ENCODE measurements at places on chromosomes 3 and 15.
A peak's percentile ranks its signal among the peaks of the same experiment; 100 is the strongest.

DNA sequence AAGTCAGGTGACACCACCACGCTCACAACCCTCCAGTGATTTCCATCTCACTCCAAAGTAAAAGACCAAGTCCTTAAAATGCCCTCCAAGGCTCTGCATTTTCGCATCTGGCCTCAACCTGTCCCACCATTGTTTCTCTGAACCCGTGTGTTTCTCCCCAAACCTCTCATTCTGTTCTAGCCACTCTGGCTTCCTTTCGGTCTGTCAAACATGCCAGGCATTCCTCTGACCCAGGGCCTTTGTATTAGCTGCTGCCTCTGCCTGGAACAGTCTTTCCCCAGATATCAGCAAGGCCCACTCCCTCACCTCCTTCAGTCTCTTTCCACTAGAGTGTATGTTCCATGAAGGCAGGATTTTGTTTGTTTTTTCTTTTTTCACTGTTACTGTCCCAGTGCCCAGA is 16.0 kb downstream of the MAP2K5 start:
- no peak for DNase-seq

DNA sequence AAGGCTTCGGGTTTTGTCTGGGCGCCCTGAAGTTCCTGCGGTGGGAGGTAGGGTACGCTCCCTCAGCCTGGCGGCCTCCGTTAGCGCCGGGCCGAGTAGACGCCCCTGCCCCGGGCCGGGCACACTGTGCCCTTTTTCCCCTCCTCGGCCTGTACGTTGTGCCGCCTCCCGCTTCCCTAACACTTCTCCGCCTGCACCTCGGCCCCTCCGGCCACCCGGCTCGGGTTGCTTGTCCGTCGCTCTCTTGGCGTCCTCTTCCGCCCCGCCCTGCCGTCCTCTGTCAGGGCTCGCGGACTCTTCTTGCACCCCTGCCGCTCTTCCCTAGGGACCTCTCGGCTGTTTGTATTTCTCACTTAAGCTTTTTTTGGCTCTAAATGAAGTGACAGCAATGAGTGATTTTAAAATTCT is 384 bp downstream of the KNL1 start:
- no peak for DNase-seq

- DNase-seq = no peak
Observed at GRCh38 chr3:4956738-4957137, 22.5 kb upstream of the BHLHE40 start.

- no peak for DNase-seq
Observed at GRCh38 chr3:194177141-194177540, 41.2 kb downstream of the HES1 start.

- DNase-seq = peak; percentile 27
Observed at GRCh38 chr3:158679547-158680000, 7.1 kb upstream of the LXN start.

- DNase-seq = no peak
Observed at GRCh38 chr3:56987238-56987895, 73.1 kb upstream of the SPATA12 start.

DNA sequence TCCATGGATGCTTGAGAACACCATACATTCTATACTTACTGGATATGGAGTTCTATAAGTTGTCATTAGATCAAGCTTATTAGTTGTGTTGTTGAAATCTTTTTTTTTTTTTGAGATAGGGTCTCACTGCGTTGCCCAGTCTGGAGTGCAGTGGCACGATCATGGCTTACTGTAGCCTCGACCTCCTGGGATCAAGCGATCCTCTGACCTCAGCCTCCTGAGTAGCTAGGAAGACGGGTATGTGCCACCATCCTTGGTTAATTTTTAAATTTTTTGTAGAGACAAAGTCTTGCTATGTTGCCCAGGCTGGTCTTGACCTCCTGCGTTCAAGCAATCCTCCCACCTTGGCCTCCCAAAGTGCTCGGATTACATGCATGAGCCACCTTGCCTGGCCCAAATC is 12.5 kb upstream of the NCBP2 start:
- DNase-seq = no peak

DNA sequence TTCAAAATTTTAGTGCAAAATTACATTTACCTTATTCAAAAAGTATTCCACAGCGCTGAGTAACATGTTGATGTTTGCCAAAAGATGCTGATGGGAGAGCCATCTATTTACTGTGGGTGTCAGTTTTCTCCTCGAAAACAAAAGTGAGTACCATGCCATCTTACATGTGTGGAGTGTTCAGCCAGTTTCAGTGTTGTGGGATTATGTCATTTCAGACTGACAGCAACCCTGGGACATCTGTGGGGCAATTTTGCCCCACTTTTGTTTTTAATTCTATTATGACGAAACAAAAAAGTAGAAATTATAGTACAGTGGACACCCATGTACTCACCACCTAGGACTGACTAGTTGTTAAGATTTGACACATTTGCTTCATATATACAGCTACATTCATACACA is 19.6 kb downstream of the SLCO3A1 start:
- no peak for DNase-seq

DNA sequence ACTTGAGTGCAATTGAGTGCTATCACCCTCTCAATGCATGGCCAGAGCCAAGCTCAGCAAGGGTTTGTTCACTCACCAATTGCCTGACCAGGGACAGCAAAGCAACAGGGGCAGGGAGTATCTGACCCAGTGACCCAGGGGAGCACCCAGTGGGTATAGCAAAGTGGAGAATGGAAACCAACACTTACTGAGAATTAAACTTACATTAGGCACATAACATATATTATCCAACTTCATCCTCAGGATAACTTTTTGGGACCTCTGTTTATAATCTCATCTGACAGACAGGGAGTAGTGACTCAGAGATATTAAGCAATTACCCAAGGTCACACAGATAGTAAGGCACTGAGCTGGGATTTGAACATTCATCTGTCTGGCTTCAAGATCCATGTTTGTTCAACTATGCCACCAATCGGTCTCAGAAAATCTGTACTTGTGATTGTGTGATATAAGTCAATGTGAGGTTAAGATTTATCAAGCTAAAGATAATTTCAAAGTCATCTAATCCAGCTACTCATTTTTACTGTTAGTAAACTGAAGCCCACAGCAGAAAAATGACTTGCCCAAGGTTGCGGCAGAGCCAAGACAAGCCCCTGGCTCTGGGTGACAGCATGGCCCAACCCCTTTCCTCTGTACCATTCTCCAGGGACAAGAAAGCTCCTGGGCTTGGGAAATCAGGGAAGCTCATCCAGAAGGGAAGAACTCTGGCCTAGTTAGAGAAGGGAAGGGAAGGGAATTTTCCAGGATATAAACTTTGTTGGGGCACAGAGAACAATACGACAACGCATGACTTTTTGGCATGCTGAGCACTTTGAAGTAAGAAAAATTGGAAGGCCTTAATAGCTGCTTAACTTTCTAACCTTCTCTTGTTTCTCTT is 138.0 kb upstream of the SMAD3 start:
- DNase-seq = no peak

GRCh38 chr3:179348325-179349013 is 960 bp downstream of the MFN1 start:
- peak; percentile 67 for DNase-seq

DNA sequence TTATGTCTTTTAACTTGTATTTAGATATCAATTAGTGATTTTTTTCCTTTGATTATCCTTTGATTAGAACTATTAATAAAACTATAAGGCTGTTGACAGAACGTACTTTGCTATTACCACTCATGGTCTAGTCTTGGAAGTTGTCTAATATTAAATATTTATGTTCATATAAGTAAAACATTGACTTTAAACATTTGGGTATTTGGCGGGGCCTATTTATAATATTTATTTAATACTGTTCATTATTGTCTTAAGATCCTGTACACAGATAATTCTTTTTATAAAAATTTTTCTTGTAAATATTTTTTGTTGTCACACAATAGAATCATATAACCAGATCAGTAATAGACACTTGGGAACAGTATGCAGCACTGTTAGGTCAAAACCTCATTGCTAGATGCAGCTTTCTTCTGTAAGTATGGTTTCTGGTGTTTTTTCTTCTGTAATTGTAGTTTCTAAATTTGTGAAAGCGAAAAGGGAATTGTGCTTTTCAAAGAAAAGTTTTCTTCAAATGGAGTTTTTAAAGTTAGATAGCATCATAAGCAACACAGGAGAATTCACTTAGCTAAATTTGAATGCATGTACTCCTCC is 93.4 kb downstream of the FNDC3B start:
- no peak for DNase-seq

GRCh38 chr15:64903326-64903950 is 8.3 kb upstream of the ANKDD1A start:
- DNase-seq = no peak

- DNase-seq = no peak
Observed at GRCh38 chr3:197888511-197888910, 61.5 kb upstream of the RPL35A start.

DNA sequence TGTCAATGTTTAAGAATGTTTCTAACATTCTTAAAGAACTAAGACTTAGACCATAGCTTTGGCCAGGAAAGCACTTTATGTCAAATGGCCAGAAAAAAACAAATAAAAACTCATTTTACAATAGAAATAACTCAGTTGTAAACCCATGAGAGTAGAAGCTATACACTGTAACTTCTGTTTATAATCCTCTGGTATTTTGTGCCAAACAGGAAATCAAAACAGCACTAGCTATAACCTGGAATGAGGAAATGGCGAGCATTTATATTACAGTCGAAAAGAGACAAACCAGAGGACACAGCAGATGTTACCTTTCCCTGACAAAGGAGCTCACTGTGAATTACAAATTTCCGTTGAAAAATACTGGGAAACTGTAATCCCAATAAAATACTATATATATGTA is 10.3 kb downstream of the GK5 start:
- peak; percentile 41 for DNase-seq

Data from renal cortical epithelial cell (primary cell).